ENCODE measurements at places on chromosomes 12 and 14.

DNA sequence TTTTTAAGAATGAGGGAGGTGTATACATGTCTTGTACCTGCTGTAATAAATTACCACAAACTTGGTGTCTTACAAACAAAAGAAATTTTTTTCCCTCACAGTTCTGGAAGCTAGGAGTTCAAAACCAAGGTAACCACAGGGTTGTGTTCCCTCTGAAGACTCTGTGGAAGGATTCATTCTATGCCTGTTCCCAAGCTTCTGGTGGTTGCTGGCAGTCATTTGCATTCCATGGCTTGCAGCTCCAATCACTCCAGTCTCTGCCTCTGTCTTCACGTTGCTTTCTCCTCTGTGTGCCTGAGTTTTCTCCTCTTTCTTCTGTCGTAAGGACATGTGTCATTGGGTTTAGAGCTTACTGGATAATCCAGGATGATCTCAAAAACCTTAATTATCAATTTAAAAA is 15.4 kb upstream of the ZNF641 start:
- no peaks in the 10 kb centered on the region for H3K4me1 ChIP-seq
- peaks cover 9% of the 10 kb centered on the region for H3K27me3 ChIP-seq
- H3K4me3 ChIP-seq, result no peak overlapping the region

DNA sequence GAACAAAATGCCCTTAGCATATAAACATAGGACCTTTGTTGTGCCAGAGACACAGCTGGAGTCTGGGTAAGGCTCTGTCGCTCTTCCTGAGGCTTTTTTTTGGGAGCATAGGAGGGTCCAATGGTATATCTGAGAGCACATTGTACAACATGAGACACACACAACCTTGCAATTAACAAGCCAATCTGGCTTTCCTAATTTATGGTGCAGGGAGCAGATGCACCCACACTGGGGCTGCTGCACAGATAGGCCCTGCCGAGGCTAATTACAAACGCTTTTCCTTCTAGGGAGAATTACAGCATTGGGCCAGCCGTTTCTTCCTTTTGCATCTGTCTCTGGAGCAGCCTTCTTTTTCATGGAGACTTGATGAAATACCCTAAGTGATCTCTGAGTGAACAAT is 75.0 kb upstream of the OVCH1 start:
- no peaks in the 10 kb centered on the region for H3K36me3 ChIP-seq
- H3K4me1 ChIP-seq, result no peaks in the 10 kb centered on the region
- H3K4me3 ChIP-seq, result no peak overlapping the region
- no peak for DNase-seq
- no peak overlapping the region for H3K27ac ChIP-seq

- no peak overlapping the region for H3K4me3 ChIP-seq
- no peaks in the 10 kb centered on the region for H3K36me3 ChIP-seq
- H3K27ac ChIP-seq, result no peak overlapping the region
These were observed 388.6 kb downstream of the RAD51B start for GRCh38 chr14:68208218-68208617.

DNA sequence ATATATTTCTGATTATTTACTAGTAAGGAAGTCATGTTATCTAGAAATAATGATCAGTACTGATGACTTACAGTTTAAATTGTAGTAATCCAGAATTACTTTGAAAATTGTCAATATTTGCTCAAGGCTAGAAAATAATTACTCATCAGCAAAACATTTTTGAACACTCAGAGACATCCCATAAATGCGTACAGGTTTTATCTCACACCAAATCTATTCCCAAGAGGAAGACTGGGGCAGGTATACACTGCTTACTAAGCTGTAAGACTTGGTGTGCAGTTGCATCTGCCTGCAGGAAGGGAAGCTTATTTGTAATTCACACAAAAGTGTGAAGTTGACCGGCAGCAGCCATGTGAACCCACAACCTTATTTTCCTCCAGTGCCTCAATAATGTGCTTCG is 146.4 kb downstream of the CCER1 start:
- no peaks in the 10 kb centered on the region for H3K27me3 ChIP-seq
- H3K27ac ChIP-seq, result no peak overlapping the region
- H3K4me3 ChIP-seq, result no peak overlapping the region
- H3K4me1 ChIP-seq, result no peaks in the 10 kb centered on the region
- H3K36me3 ChIP-seq, result no peaks in the 10 kb centered on the region

DNA sequence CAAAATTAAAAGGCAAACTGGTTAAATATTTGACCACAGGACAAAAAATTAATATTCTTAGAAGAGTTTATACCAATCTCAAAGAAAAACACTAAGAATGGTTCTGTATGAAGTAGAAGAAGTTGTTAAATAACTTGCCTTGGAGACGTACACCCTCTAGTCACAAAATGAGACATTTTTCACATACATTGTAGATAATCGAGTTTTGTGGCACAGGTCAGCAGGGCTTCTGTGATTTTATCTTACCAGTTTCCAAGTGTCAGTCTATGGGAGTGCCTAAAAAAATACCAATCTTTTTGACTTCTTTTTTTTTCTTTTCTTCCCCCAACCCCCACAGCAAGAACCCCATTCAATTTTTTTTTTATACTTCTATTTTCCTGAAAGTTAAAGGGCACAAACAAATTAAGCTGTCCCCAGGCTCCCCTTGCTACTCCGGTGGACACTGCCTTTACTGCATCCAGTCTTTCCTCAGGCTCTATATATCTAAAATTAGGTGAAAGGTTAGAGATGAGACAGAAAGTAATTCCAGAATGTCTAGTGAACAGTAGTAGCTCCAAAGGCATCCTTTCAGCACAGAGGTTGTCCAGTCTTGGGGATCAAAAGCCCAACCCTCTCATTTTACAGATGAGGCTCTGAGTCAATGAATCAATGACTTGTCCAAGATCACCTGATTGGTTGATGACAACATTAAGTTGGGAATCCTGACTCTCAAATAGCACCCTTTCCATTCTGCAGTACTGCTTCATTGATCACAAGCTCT is 6.2 kb downstream of the LIMA1 start:
- DNase-seq, result no peak
- H3K36me3 ChIP-seq, result no peaks in the 10 kb centered on the region
- H3K27me3 ChIP-seq, result no peaks in the 10 kb centered on the region
- H3K4me1 ChIP-seq, result peaks cover 6% of the 10 kb centered on the region
- no peak overlapping the region for H3K27ac ChIP-seq
- no peak overlapping the region for H3K4me3 ChIP-seq

GRCh38 chr14:61108496-61109141 is 127.6 kb downstream of the SLC38A6 start:
- no peak overlapping the region for H3K4me3 ChIP-seq
- H3K4me1 ChIP-seq, result no peaks in the 10 kb centered on the region
- no peaks in the 10 kb centered on the region for H3K36me3 ChIP-seq
- DNase-seq, result no peak

GRCh38 chr12:39145175-39145999 is 240.0 kb upstream of the CPNE8 start:
- no peak overlapping the region for H3K4me3 ChIP-seq
- no peaks in the 10 kb centered on the region for H3K27me3 ChIP-seq
- DNase-seq, result no peak
- no peak overlapping the region for H3K27ac ChIP-seq
- no peaks in the 10 kb centered on the region for H3K4me1 ChIP-seq

- H3K4me3 ChIP-seq, result no peak overlapping the region
- H3K27ac ChIP-seq, result no peak overlapping the region
- H3K27me3 ChIP-seq, result no peaks in the 10 kb centered on the region
- no peak for DNase-seq
These were observed 19.2 kb upstream of the MAP1LC3B2 start for GRCh38 chr12:116539905-116540482.

- no peaks in the 10 kb centered on the region for H3K4me1 ChIP-seq
- no peak for DNase-seq
- no peak overlapping the region for H3K4me3 ChIP-seq
- H3K36me3 ChIP-seq, result peaks cover 51% of the 10 kb centered on the region
- H3K27me3 ChIP-seq, result no peaks in the 10 kb centered on the region
These were observed 13.2 kb upstream of the TIGAR start for GRCh38 chr12:4307593-4308333.

GRCh38 chr14:59292921-59293534 is 104.6 kb downstream of the DAAM1 start:
- DNase-seq, result no peak
- no peaks in the 10 kb centered on the region for H3K4me1 ChIP-seq
- no peak overlapping the region for H3K27ac ChIP-seq
- H3K27me3 ChIP-seq, result no peaks in the 10 kb centered on the region

GRCh38 chr14:51082349-51082748 is 12.6 kb downstream of the TRIM9 start:
- no peaks in the 10 kb centered on the region for H3K36me3 ChIP-seq
- DNase-seq, result no peak
- no peak overlapping the region for H3K4me3 ChIP-seq
- H3K27me3 ChIP-seq, result no peaks in the 10 kb centered on the region
- no peaks in the 10 kb centered on the region for H3K4me1 ChIP-seq
- no peak overlapping the region for H3K27ac ChIP-seq

GRCh38 chr12:105928436-105928835 is 210.3 kb downstream of the NUAK1 start:
- H3K36me3 ChIP-seq, result no peaks in the 10 kb centered on the region
- DNase-seq, result no peak
- H3K4me1 ChIP-seq, result no peaks in the 10 kb centered on the region
- no peak overlapping the region for H3K27ac ChIP-seq

DNA sequence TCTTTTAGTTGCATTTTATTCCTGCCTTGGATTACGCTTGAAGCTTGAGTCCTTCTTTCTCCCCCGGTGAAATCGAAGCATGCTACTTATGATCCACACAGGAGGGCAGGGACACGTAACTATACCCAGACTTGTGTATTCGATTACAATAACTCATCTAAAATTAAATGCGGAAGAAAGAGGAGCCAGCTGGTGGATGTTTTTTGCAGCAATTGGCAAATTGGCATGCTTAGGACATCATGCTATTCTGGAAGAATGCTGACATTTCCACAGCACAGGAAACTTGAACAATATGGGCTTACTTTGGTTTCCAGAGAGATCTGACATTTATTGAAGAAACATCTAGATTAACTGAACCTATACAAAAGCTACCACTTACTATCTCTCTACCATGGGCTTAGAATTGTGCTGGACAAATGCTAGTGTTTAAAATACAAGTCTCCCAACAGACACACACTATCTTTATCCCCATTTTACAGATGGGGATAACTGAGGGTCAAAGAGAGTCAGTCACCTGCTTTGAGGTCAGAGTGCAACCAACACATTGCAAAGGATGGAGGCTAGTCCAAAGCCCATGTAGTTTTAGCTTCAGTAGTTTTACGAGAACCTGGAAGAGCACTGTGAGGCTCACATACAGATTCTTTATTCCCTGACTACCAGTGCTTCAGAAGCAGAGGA is 36.3 kb downstream of the LGMN start:
- no peaks in the 10 kb centered on the region for H3K36me3 ChIP-seq
- H3K4me3 ChIP-seq, result no peak overlapping the region
- DNase-seq, result no peak
- H3K27ac ChIP-seq, result no peak overlapping the region
- no peaks in the 10 kb centered on the region for H3K4me1 ChIP-seq

- H3K27me3 ChIP-seq, result peaks cover 7% of the 10 kb centered on the region
- no peaks in the 10 kb centered on the region for H3K36me3 ChIP-seq
- no peak overlapping the region for H3K4me3 ChIP-seq
These were observed 5.1 kb upstream of the USP30 start for GRCh38 chr12:109047081-109047805.

DNA sequence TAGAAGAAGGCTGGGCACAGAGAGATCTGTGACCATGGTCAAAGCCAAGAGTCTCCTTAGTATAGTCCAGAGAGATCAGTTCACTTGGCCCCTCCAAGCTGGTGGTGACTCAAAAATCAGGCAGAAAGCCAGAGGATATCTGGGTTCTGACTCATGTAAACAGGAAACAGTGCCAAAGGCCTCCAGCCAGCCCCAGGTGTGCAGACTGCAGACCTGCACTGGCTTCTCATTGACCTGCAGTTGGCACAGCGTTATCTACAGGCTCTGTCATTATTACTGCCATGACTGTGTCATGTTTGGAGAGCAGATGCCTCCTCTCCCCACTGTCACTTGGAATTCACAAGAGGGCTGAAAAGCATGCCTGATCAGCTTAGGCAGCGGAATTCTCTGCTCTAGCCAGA is 295.7 kb upstream of the PRKD1 start:
- no peaks in the 10 kb centered on the region for H3K36me3 ChIP-seq
- H3K27ac ChIP-seq, result no peak overlapping the region
- no peaks in the 10 kb centered on the region for H3K27me3 ChIP-seq

- no peaks in the 10 kb centered on the region for H3K4me1 ChIP-seq
- H3K27ac ChIP-seq, result no peak overlapping the region
- H3K4me3 ChIP-seq, result no peak overlapping the region
- H3K36me3 ChIP-seq, result no peaks in the 10 kb centered on the region
These were observed 59.6 kb downstream of the CACNA1C start for GRCh38 chr12:2112401-2112800.

DNA sequence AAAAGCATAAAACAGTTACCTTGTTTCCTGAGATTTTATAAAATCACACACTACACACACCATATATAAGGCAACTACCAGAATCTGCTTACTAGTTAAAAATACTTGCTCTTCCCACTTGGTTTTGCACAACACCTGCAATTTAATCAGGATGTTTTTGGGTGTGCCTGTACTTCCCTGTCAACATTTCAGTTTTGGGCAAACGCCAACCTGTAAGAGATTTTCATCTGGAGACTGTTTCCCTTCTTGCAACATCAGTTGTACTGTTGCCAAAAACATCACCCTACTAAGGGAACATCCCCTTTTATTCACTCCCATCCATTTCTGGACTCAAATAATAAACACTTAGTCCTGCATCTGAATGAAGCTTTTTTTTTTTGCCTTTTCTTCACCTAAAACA is 172.3 kb downstream of the DUSP6 start:
- no peaks in the 10 kb centered on the region for H3K36me3 ChIP-seq
- H3K4me1 ChIP-seq, result peaks cover 7% of the 10 kb centered on the region
- H3K27me3 ChIP-seq, result no peaks in the 10 kb centered on the region
- DNase-seq, result no peak
- no peak overlapping the region for H3K27ac ChIP-seq

DNA sequence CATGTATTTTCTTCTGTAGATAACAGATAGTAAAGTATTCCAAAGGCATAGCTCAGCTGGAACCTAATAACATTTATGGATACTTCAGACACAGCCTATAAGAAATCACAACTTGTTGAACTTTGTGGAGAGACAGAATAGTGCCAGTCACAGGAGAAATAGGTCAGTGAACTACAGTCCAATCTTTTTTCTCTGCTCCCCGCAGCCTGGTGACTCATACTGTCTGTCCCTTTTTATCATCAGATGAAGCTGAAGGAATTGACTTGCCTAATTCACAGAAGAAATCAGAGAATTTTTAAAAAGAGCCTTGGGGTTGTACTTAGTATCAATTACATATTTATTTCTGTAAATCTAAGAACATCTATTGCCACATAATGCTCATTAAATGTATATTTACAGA is 222.3 kb downstream of the ALG10 start:
- DNase-seq, result no peak
- H3K4me1 ChIP-seq, result no peaks in the 10 kb centered on the region
- no peaks in the 10 kb centered on the region for H3K36me3 ChIP-seq
- H3K27me3 ChIP-seq, result no peaks in the 10 kb centered on the region
- no peak overlapping the region for H3K4me3 ChIP-seq

- DNase-seq, result no peak
- peaks cover 16% of the 10 kb centered on the region for H3K27me3 ChIP-seq
- no peaks in the 10 kb centered on the region for H3K36me3 ChIP-seq
- H3K27ac ChIP-seq, result no peak overlapping the region
These were observed 6.4 kb upstream of the NKX2-8 start for GRCh38 chr14:36588788-36589187.

GRCh38 chr12:68767191-68767590 is 21.2 kb downstream of the SLC35E3 start:
- no peak for DNase-seq
- H3K27ac ChIP-seq, result no peak overlapping the region
- H3K27me3 ChIP-seq, result no peaks in the 10 kb centered on the region
- H3K4me3 ChIP-seq, result no peak overlapping the region

GRCh38 chr12:76872415-76872814 is 6.4 kb downstream of the CSRP2 start:
- H3K4me3 ChIP-seq, result no peak overlapping the region
- DNase-seq, result no peak
- H3K36me3 ChIP-seq, result no peaks in the 10 kb centered on the region
- H3K27ac ChIP-seq, result no peak overlapping the region
- no peaks in the 10 kb centered on the region for H3K4me1 ChIP-seq
- H3K27me3 ChIP-seq, result peaks cover 17% of the 10 kb centered on the region
